Epithelial cell of proximal tubule (primary cell): ENCODE measurements at places on chromosomes 6 and 20.

DNA sequence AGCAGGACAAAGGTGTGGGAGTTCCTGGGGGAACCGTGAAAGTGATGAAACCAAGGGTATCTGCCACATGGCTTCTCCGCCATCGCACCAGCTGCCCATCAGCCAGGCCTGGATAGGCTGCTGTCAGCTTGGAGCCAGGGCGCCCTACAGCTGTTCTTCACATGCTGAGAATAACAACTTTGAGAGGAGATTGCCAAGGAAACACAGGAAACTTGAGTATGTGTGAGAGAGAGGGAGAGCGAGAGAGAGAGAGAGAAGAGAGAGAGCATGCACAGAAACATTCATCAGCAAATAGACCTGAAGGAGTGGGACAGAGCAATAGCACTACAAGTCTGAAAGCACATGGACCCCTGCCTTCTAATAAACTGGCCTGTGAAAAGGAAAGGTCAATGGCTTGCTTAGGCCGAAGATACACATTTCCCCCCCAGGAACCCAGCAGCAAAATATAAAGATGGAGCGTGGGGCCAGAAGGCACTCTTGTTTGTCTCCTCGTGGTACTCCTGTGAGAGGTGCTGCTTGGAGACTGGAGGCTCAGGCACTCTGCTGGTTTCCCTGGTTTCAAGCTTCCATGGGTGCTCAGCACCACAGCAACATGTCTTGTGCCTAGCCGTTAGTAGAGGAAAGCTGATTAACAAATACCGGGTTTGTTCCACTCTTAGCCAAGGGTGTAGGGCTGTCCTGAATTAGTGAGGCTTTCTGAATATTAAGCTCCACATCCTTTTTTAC lies 53.0 kb downstream of the SNAP25 start:
- no peak for DNase-seq

DNA sequence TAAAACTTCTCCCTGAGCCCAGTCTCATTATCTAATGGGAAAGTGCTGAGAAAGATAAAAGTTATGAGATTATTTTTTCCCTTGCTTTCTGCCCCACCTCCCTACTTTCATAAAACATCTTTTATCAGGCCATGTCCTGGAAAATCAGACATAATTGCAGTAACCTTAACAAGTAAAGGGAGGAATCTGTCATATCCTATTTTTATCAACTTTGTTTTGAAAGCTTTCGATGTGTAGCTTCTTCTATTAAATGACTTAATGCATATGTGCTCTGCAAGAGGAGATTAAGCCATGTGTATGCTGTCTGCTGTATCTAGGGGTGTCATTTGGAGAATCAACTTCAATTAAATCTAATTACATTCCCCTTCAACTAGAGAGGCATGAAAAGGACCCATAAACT lies 408.9 kb downstream of the CBLN4 start:
- DNase-seq: no peak

DNA sequence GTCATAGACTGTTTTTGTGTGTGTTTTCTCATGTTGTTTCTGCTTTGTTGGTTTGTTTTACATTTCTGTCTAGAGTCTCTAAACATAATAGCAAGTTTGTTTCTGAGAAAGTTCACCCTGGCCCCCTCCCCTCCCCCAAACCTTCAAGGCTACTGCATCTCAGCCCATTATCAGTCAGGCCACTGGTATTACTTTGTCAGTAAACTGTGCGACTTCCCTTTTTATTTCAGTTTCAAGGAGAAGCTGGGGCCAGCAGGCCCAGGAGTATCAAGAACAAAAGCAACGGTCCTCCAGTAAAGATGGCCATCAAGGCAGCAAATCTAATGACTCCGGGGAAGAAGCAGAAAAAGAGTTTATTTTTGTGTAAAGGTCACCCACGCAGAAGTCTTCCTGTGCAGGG lies 32.8 kb upstream of the SCGN start:
- no peak for DNase-seq

DNA sequence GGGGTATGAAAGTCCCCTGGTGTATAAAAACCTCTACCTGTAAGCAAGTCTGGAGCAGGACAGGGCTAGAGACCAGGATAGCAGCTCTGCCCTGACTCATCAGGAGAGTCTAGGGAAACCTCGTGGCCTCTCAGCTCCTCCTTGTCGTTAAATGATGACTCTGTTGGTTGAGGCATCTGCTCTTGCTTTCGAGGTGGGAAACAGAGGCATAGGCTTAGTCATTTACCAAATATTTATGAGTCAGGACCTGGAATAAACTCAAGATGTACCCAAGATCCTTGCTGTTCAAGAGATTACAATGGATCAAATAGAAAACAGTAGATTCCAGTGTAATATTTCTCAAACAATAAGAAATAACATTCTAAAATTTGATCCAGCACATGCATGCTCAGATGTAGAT lies 5.5 kb downstream of the MANBAL start:
- peak; percentile 96 for DNase-seq

DNA sequence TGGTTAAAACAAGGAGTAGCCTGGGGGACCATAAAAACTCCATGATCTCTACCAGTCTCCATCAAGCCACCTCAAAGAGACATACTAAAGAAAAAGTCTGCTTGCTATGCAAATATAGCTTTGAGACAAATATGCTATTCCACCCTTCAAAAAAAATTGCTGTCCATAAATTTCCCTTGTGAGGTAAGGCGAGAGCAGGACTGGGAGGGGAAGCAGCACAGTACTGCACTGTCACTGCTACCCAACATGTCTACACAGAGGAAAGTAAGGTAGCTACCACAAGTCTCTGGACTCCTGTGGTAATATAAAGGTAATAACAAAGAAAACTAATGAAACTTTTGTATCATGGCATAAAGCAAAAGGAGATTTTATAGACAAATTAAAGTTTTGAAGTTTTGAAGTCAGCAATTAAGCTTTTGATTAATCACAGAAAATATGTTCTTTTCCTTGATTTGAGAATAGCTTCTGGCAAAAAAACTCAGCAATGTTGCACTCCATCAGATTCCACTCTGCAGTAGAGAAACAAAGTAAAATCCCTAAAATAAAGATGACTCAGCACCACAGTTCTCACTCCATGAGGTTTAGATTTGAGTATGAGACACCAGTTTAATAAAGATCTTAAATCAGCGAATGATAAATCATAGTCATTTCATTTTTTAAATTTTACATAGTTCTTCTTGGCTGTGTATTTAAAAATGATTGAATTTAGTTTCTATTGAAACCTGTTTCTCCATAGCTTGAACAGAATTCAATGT lies 602.4 kb downstream of the COL12A1 start:
- no peak for DNase-seq

DNA sequence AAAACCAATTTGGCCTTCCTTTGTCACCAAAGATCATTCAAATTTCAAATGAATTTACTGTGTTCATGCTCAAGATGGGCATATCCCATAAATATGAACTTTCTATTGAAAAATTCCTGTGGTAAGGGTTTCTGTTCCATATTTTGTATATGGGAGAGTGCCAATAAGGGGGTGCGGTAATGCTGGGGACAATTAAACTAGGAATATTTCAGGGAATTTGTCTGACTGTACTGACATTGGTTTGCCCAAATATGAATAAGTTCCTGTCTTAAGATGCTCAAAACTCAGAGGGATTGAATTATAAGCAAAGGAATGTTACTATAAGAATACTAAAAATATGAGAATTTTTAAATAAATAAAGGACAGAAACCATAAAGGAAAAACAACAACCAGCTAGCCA lies 553.0 kb upstream of the MARCKS start:
- no peak for DNase-seq

DNA sequence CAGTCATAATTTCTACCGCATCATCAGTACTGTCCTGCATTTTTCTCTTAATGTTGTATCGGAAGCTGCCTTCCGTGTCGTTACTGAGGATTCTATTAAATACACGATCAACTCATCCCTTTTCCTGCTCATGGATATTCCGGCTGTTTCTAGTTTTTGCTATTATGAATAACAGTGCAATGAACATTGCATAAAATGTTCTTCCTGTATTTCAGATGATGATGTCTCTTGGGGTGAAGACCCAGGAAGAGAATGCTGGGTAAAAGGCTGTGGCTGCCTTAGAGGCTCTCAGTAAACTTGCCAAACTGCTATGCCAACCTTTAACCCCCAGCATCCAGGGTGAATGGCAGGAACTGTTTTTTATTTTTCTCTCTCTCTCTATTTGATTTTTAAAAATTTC lies 24.1 kb upstream of the EPB41L1 start:
- DNase-seq: no peak

- no peak for DNase-seq
Observed at GRCh38 chr20:859751-860231, 26.3 kb downstream of the FAM110A start.

DNA sequence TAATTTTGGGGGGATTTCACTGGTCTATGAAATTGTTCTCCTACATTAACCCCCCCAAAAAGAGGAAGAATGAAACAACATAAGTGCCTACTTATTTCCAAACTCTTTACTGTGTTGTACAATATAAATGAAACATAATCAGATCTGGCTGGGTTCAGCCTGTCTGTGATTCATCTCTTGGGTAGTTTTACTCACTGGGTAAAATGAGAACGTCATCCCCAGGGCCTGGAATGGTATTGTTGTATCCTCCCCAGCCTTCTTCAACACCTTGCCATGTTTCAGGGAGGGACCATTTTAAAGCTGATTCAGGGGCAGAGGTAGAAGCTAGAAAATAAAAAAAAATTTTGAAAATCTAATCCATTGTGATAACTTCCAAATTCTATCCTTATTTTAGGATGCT lies 256.7 kb downstream of the PKHD1 start:
- no peak for DNase-seq

DNA sequence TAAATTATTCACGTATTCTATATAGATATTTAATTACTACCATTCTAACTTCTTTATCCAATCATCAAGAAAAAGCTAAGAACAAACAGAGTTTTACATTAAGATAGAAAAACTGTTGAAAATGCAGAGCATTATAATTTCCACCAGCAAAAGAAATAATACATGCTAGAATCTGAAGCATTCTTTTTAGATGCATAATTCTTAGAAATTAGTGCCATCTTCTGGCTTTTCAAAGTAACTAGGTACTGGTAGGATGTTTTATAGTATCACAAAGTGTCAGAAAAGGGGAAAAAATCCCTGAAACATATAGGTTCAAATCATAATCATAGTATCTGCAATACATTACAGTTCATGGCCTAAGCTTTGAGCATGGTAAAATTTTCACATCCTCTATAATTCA lies 178.9 kb downstream of the PHF3 start:
- no peak for DNase-seq

DNA sequence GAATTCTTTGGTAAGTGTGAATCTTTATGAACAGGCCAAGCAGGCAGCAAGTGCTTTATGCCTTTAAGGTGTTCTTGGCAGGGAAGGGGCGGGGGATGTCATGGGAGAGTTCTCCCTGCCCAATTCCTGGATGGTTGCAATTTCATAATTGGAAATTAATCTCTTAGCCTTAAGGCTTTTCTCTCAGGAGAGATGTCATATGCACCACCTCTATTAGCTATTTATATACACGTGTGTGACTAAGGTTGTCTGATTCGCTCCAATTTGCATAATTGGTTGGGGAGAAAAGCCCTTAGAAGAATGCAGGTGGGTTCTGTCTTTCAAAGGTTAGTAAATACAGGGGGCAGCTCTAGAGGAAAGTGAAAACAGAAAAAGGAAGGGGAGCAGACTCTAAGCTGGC lies 5.2 kb upstream of the ENPP5 start:
- DNase-seq: no peak

DNA sequence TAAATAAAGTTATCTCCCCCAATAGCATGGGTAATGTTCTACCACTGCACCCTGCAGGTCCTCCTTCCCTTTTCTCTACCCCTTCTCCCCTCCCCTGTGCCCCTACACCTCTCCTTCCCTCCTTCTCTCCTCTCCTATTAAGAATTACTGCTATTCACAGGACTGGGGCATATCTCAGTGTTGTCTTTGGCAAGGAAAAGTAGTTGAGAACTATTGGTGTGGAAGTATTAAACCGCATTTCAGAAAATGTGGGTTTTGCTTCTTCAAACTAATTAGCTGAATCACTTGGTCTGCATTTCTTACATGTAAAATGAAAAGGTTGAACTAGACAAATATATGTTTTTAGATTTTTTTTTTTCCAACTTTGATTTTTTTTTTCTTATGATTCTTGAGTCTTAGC lies 296.3 kb downstream of the CDKAL1 start:
- no peak for DNase-seq

DNA sequence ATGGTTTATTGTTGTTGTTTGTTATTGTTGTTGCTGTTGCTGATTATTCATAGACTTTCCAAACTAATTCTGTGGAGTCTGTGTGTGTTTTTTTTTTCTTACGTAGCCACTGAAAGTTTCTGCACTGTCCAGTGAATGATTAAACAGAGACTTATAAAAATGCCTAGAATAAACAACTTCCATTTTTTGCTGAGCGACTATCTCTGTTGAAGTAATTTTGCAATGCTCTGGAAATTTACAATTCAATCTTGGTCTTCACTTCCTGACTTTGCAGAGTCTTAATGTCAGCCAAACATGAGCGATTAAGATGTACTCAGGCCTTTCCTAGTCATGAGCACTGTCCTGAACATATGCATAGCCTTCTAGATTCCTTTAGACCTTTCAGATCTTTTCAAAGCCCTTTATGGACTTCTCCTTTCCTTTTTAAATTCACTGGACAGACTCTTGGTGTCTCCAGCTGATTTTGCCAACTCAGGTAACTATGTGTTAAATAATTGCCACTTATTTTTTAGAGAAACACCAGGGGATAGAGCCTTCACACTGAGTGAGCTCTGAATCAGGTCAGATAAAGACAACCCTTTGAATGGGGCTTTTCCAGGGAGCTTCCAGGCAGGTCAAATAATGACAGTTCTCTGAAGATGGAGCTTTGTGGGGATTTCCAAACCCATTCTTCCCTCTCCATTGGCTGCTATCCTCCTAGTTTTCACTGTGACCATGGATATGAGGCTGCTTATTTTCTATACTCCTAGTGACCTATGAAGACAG lies 622.8 kb upstream of the EPHA7 start:
- no peak for DNase-seq

GRCh38 chr6:137724018-137724403 lies 143.0 kb upstream of the TNFAIP3 start:
- DNase-seq: no peak

- DNase-seq: no peak
Observed at GRCh38 chr20:2330090-2330695, 34.4 kb downstream of the TGM3 start.

DNA sequence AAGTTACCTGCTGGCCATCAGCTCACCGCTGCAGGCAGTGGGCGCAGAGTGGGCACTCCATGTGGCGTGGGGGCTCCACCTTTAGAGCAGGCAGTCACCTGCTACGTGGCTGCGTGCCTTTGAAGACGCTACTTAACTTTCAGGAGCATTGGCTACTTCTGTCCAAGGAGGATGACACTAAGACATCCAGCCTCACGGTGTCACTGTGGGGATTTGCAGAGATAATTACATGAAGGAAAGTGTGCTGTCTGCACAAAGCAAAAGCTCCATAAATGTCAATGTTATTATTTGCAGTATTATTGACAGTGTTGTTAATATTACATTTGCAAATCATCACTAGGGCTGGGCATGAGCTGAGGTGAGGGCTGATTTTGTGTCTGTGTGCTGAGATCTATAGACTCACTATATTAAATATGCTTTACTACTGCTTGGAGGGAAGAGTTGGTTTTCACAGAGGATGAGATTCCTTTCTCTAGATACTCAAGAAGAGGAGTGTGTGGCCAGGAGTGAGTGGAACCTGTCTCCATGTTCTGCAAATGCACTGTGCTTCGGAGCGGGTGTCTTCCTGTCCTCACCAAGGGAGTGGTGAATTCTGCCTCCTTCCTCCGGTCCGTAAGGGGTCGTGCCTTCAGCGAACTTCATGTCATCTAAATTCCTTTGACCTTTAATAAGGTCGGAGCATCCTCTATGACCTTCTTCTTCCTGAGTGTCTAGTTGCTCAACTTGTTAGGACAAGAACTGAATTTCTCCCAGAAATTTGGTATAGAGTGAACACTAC lies 165.8 kb upstream of the SYNDIG1 start:
- DNase-seq: no peak

- DNase-seq: peak; percentile 32
Observed at GRCh38 chr6:39453241-39453640, 130.7 kb upstream of the KCNK16 start.
